Activated T-cell treated with anti-CD3 and anti-CD28 coated beads, Interleukin-2, amount 50 U/mL, for 72 hours (primary cell): ENCODE measurements at places on chromosomes 13 and 19. TPM values are rescaled to one million over a fixed set of nuclear protein-coding genes. Genes with fewer than 3 reads are reported as not detected.

DNA sequence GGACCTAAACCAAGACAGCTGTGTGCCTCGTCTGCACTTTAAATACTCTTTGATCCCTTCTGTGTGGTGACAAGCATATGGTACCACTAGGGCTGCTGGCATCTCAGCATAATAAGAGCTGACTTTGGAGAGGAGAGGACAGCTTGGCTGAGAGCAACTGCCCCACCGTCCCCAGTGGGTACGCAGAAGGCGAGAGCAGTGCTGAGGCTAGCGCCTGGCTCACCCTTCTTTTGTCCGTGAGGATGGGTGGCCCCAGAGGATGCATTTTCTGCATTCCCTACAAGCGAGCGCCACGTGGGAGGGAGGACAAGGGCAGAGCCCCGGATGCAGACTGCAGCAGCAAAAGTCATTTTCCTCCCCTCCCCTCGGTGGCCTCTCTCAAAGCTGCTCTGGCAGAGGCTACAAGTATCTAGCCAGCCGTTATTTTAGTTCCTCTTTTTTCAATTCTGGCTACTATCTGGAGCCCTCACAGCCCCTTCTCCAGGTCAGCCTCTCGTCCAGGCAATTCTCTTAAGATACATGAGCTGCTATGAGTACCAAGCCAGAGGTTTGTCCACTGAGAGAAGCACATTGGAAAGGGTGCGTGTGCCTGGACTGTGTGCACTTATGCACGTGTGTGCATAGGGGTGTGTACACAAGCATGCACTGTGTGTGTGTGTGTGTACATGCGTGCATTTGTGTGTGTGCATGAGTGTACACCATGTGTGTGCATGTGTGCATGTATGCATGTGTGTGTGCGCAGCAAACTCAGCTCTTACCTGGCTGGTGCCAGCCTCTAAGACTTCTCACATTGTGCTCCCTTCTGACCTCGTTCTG is 51.3 kb downstream of the RAB20 start:
- no peak for DNase-seq

- no peak for DNase-seq
These were observed 374.6 kb downstream of the DACH1 start for GRCh38 chr13:71492346-71492871.

- no peak for DNase-seq
These were observed 1.7 kb downstream of the HSPB6 start for GRCh38 chr19:35755131-35755549.

- DNase-seq, result peak; percentile 34
These were observed 19.9 kb downstream of the TINCR start for GRCh38 chr19:5547881-5548280.

- no peak for DNase-seq
These were observed 17.7 kb downstream of the CCDC122 start for GRCh38 chr13:43861863-43862262.

- DNase-seq, result no peak
These were observed 7.0 kb upstream of the PGLS start for GRCh38 chr19:17504456-17504855.

DNA sequence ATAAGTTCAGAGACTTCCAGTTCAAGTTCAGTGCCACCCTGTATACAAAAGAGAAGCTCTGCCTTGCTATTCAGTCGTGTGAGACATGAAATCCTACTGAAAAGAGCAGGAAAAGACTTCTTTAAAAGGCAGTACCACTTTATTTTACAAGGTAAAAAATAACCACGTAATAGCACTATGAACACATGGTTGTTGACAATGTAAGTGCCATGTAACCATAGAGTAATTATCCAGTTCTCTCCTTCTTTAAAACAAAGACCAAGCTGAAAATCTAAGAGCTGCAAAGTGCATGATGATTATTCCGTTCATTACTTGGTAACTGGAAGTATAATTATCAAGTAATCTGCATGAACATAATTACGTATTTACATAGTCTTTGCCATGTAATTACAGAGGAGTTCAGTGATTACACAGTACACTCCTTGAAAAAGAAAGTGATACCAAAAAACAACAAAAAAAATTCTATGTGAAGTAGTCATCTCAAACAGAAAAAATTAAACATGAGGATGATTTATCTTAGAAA is 288.7 kb downstream of the EFNB2 start:
- DNase-seq, result no peak

DNA sequence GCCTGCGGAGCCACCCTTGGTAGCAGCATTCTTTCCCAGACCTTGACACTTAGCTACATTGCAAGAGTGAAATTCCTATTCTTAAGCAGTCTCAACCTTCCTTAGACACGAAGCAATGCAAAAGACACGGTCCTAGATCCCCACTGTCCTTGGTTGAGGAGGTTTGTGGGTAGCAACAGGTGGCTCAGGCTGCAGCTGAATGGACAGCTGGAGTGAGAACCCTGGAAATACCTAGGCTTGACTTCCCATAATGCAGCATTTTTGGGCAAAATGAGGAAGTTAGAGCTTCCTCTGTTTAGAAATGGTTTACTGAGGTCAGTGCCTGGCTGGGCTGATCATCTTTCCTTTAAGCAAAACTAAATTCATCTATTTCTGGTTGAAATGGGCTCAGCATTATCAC is 296.6 kb downstream of the RFC3 start:
- DNase-seq, result no peak

- DNase-seq, result no peak
These were observed 8.7 kb upstream of the ZNF492 start for GRCh38 chr19:22625266-22626035.

- no peak for DNase-seq
These were observed 796.8 kb upstream of the KLHL1 start for GRCh38 chr13:70905035-70905434.

DNA sequence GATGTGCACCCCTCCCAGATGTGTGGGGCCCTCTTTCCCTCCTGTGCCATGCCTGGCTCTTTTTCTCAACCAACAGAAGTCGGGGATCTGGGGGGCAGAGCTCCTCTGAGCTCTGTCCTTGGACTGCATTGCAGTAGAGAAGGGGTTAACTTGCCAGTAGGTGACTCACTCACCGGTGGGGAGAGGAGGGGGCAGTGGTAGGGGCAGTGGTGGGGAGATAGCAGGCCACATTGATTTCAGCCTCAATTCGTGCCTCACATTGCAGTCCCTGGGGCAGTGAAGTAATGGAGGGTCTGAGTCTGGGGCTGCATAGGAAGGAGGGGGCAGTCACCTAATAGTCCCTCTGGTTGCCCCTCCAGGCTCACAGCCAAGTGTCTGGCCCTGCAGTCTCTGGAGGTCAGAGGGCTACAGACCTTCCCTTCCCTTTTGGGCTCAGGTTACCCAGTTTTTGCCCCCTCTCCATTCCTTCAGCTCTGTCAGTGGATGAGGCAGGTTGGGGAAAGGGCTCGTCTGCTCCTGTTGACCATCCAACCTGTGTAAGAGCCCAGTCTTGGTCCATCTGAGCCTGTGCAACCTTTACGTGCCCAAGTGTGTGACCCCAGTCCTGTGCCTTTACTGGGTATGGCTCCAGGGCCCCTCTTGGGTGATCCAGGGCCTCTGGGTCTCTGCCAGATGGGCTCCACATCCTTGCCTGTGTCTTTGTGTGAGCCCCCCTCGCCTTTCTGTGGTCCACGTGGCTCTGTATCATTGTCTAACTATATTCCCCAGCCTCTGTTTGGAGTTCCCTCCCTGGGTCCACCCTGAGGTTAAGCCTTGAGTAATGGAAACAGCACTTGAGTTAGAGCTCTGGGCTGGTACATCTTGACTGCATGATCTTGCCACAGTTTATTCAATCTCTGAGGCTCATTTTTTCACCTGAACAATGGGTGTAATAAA is 13.0 kb downstream of the CIC start:
- DNase-seq, result peak; percentile 38

GAPDHS gene
- total RNA-seq, result not detected
